ENCODE measurements at places on chromosomes 5 and 9. TPM values are rescaled to one million over a fixed set of nuclear protein-coding genes. Genes with fewer than 3 reads are reported as not detected.

The NR2F1 gene
- total RNA-seq, result 35.3 TPM

The GRIN3A gene
- not detected for total RNA-seq

The IL33 gene
- total RNA-seq, result 21.3 TPM

The PCDHGA12 gene
- total RNA-seq, result 6.2 TPM

The CDH18 gene
- total RNA-seq, result not detected

The CBY3 gene
- total RNA-seq, result not detected

The TSSK1B gene
- not detected for total RNA-seq

The CNTFR gene
- 23.3 TPM for total RNA-seq

The SLC34A3 gene
- total RNA-seq, result not detected

The OTULINL gene
- 1.6 TPM for total RNA-seq

The GPR150 gene
- not detected for total RNA-seq

The GHR gene
- total RNA-seq, result 10.8 TPM

The WNT8A gene
- not detected for total RNA-seq

The OR2K2 gene
- total RNA-seq, result not detected

The CDC23 gene
- 9.2 TPM for total RNA-seq

The ENTPD8 gene
- not detected for total RNA-seq

The SPINK4 gene
- total RNA-seq, result not detected

The ISCA1 gene
- 54.8 TPM for total RNA-seq

The NPR3 gene
- total RNA-seq, result 51.0 TPM

The PDLIM4 gene
- total RNA-seq, result 13.4 TPM

The ECPAS gene
- total RNA-seq, result 62.7 TPM

The CENPK gene
- not detected for total RNA-seq

The FBXL7 gene
- 16.6 TPM for total RNA-seq

The TRIM36 gene
- total RNA-seq, result 0.55 TPM

The SPINK13 gene
- total RNA-seq, result not detected

The CKMT2 gene
- total RNA-seq, result 1,365 TPM

The GRM6 gene
- total RNA-seq, result not detected

The C8G gene
- not detected for total RNA-seq

The FOXD1 gene
- not detected for total RNA-seq

The CHSY3 gene
- 2.5 TPM for total RNA-seq

The MORN5 gene
- not detected for total RNA-seq

The SPINK5 gene
- total RNA-seq, result 1.8 TPM

The ENTPD2 gene
- total RNA-seq, result 0.67 TPM

The PCDHB2 gene
- total RNA-seq, result 2.2 TPM

The TLR4 gene
- 20.0 TPM for total RNA-seq

The IL9 gene
- not detected for total RNA-seq

The LCN12 gene
- total RNA-seq, result 10.8 TPM

The NXNL2 gene
- not detected for total RNA-seq

The SH3GL2 gene
- total RNA-seq, result not detected

The SPATA9 gene
- 0.30 TPM for total RNA-seq

The LHX3 gene
- not detected for total RNA-seq

The KCNMB1 gene
- 0.83 TPM for total RNA-seq

The ERAP2 gene
- total RNA-seq, result 5.9 TPM

The HMCN2 gene
- total RNA-seq, result 7.3 TPM

All from right atrium auricular region (tissue), 2 donors.